ENCODE measurements at places on chromosomes 13 and 19. TPM values are rescaled to one million over a fixed set of nuclear protein-coding genes. Genes with fewer than 3 reads are reported as not detected.
A peak's percentile ranks its signal among the peaks of the same experiment; 100 is the strongest.

- no peak for DNase-seq
Observed at GRCh38 chr13:105008604-105009003, 1526.9 kb downstream of the EFNB2 start.

DNA sequence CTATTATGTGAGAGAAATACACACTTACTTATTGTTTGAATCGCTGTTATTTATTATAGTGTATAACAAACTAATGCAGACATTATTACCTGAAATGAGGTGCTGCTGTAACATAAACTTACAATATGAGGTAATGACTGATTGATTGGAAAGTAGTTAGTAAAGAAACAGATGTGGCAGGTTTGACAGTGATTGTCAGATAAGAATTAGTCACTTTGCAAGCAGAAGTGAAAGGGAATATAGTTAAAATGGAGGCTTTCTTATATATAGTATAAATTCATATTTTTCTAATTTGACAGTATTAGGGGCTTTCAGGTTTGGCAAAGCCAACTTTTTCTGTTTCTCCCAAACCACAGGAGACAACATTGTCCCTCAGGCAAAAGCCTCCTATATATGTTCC is 20.6 kb downstream of the MIR17HG start:
- no peak for DNase-seq

GRCh38 chr19:18278521-18279265 is 2.7 kb downstream of the JUND start:
- peak; percentile 70 for DNase-seq

- peak; percentile 77 for DNase-seq
Observed at GRCh38 chr19:51354742-51355148, 11.4 kb downstream of the ETFB start.

GRCh38 chr19:18762125-18763023 is 28.7 kb downstream of the COMP start:
- DNase-seq = no peak

DNA sequence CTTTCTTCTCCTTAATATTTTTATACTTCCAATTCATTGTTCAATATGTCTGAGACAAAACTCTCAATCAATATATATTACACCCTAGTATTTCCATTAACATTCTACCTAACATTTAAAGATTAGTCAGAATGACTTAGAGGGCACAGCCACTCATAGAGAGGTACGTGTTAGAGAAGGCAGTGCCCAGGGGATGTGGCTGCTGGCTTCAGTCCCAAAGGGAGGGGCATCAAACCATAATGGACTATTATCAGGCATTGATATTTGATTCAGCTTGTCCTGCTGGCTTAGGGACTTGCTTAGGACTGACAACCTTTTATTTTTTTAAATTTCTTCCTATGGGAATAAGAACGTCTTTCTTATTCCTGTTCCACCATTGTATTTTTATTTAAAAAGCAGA is 1392.0 kb upstream of the ATXN8OS start:
- DNase-seq = no peak

GRCh38 chr19:35860436-35860817 is 3.7 kb downstream of the KIRREL2 start:
- no peak for DNase-seq

DNA sequence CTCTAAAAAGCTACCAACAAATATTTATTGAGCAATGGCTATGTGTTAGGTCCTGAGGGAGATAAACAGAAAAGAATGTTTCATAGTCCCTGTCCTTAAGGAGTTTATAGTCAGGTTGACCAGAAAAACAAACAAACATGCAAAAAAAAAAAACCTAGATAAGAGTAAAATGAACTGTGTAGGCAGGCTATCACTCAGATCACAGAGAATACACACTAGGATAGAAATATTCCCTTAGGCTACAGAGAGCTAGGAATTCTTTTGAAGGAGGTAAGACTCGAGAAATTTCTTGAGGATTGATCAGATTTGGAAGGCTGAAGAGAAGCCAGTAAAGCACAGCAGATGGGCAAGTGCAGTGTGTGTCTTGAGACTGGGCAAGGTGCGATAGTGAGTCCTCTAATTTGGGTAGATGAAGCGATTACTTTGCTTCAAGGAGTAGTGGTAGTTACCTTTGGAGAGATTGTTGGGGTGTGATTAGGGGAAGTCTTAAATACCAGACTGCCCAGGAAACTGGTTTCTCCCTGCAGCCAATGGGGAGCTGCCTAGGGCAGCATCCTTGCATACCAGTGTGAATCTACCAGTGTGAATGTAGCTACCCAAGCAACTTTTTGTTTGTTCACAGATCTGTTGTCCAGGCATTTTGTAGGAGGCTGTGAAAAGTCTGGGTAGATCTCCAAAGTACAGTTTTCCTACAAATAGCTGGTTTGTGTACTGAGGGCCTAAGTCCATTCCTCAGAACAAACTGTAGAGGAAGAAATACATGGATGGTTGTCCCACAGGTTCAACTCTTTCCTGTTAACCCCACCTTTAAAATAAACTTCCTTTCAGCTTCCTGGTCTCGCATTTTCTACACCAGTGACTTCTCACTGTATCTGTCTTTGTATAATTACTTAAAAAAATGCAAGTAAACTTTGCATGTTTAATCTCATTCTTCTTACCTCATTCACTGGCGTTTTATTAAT is 314.1 kb downstream of the KLF5 start:
- DNase-seq = no peak

DNA sequence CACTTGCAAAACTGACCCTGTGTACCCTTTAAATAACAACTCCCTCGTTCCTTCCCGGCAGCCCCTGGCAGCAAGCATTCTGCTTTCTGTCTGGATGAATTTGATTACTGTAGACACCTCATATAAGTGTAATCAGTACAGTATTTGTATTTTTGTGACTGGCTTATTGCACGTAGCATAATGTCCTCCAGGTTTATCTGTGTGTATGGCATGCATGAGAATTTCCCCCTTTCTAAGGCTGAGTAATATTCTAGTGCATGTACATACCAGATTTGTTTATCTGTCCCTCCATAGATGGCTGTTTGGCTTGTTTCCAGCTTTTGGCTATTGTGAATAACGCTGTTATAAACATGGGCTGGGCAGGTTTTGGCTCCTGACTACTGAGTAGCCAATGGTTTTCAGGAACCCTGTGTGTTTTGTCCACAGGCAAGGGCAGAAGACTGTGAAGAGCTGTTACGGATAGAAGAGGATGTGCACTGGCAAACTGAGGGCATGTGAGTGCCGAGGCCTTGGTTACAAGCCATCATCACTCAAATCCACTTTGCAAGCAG is 98.0 kb downstream of the ESD start:
- DNase-seq = no peak

DNA sequence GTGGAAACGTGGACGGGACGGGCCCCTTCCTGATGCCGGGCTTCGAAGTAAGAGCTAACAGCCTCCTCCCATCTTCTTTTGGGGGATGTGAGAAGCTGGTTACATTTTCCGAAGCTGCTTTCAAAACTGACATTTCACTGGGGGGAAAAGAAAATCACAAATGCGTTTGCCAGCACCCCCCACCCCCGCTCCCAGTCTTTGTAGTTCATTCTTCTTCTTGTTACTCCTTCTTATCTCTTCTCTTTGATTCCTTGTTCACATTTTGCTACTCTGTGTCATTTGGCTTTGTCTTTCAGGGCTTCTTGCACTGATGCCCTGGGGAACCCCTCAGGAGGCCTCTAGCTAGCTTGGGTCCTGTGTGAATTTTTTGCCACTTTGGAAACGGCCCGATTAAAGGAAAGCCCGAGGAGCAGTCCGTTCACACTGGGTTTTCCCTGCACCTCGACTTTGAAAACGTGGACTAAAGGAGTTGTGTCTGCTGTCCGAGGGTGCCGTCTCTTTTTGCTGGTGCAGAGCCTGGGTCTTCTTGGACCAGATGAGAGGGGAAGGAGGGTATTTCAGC is 1.3 kb downstream of the CARM1 start:
- no peak for DNase-seq

DNA sequence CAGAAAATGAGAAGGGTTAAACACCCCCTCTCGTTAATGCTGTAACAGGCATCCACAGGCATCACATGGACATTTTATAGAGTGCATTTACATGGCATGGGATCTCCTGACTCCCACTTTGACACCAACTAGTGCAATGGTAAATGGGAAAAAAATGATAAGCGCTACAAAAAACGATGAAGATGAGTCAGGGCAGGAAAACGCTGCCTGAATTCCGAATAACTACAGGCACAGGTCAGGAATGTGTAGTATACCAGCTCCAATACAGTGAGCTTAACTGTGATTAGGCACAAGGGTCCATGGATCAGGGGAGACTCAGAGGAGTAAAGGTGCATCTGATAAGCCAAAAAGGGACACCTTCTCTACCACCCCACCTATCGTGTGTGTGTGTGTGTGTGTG is 223.6 kb downstream of the FOXO1 start:
- DNase-seq = no peak

GRCh38 chr19:5126498-5127223 is 157.7 kb downstream of the KDM4B start:
- DNase-seq = peak; percentile 35

DNA sequence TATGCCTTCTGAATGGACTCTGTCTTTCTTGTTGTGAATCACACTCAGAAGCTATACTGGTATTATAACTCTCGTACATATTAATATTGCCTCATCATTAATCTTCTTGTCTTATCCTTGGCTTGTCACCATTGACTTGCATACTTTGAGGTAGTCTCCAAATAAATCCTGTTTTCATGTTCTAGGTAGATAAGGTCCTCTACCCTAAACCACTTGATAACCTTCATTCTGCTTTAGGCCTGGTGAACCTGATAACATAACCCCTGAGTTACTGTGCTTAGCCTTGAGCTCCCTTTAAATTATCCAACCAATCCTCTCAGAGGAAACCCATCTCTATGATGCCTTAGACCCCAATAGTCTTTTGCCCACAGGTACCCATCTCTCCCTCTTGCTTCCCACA is 1162.3 kb downstream of the SLITRK1 start:
- DNase-seq = no peak

DNA sequence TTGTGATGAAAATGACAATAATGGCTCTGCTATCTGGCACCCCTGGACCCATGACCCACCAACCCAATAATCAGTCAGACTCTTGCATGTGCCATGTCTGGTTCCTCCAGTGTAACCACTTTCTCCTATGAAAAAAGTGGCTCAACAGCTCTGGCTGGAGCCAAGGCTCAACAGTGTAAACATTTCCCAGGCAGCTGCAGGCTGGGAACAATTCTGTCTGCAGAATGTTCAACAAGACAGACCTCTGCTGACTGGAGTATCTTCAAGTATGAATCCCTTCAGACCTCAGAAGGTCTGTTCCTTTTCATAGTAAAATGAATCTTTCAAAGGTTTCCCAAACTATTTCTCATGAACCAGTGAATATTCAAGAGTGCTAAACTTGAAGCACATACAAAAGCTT is 410.1 kb upstream of the HTR2A start:
- no peak for DNase-seq

DNA sequence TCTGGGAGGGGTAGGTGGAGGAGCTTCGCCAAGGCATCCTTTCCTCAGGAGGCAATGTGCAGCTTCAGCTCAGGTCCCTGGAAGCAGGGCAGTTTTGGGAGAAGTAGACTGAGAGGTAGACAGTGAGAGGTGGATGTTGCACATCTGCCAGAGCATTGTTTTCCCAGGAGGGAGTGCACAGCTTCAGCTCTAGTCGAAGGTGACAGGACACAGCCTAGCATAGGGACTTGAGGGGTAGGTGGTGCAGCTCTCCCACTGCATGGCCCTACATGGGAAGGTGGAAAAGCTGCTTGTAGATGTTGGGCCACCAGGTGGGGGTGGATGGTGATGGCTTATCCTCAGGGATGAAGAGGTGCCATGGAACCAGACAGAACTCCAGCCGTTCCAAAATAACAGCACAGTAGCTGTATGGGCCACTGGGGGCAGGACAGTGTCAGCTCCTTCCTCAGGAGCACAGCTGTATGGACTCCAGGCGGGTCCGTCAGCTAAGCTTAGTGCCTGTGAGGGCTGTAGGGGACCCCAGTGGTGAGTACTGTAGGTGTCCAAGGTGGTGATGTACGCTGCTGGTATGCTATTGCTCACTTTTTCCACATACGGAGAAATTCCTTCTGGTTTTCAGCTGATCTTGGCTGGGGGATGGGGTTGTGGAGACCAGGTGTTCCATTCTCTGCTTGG is 17.4 kb upstream of the ZNF543 start:
- DNase-seq = no peak

DNA sequence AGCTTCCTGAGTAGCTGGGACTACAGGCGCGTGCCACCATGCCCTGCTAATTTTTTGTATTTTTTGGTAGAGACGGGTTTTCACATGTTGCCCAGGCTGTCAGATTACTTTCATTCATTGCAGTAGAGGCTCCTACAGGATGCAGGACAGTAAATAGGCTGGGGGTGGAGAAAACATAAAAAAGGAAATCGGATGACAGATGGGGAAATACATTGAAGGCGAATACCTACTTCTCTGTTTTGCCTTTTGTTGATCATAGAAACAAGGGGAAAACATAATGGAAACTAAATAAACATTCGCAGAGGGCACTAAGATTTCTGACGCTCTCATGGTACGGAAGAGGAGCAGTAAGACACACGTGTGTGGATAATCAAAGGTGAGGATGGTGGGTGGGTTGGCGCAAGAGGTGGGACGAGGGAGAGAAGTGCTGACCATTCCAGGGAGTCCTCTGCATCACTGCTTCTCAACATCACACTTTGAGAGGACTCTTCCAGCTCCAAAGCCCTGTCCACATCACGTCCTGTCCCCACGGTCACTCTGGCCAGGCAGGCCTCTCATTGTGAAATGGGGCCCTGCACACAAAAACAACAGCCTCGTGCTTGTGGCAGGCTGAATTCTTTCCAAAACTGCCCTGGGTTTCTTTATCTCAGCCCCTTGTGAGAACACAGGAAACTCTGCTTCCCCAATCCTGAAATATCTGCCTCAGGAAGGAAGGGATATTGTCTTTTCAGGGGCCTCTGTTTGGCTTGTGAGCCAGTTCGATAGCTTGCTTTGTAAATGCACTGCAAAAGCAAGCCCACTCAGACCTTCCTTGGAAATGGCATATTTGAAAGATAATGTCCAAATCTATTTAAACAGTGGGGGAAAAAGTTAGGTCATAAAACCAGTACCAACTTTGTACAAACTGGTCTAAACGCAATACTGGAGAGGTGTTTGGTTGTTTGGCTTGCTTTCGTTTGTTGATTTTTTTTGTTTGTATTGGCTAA is 188.5 kb downstream of the FOXO1 start:
- DNase-seq = no peak

DNA sequence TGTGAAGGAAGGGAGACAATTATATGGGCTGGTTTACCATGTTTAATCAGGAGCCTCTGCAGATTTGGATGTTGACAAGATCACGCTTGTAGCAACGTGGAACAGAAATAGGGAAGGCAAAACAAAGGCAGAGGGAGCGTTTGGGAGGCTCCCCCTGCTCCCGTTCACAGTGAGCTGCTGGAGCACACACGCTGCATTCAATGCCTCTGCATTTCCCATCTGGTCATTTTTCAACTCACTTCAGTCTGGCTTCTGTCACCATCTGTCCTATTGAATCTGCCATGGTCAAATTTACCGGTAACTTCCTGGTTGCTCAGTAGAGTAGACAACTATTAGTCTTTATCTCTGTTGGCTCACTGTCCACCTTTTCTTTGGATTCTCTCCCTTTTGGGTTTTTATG is 91.0 kb downstream of the NHLRC3 start:
- DNase-seq = no peak

Gene MARK4
- 18.3 TPM for total RNA-seq

Gene CCDC70
- not detected for total RNA-seq

Gene UNC13A
- total RNA-seq = 0.03 TPM

Gene RCBTB2
- 31.5 TPM for total RNA-seq

Gene CERS1
- total RNA-seq = not detected

Gene SERPINE3
- total RNA-seq = not detected

Gene IZUMO1
- not detected for total RNA-seq

Gene SLAIN1
- total RNA-seq = 29.5 TPM

Gene ZNF878
- total RNA-seq = 1.1 TPM
